ENCODE measurements at places on chromosomes 7 and 10.

DNA sequence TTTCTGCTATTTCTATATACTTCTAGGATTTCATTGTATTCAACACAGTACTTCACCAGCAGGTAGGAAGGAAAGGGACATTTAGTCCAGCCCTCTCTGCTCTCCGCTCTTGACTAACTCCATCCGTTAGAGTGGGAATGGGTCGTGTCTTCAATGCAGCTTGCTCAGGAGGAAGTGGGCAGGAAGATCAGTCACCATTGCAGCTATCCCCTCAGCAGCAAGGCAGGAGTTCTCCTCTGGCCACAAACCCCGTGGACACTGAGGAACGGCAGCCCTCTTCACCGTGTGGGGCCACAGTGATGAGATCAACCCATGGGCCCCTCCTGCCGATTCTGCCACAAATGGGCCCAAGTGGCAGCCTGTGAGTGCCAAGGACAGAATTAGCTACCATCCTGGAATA is 30.2 kb upstream of the IKZF1 start:
- no peak for DNase-seq

DNA sequence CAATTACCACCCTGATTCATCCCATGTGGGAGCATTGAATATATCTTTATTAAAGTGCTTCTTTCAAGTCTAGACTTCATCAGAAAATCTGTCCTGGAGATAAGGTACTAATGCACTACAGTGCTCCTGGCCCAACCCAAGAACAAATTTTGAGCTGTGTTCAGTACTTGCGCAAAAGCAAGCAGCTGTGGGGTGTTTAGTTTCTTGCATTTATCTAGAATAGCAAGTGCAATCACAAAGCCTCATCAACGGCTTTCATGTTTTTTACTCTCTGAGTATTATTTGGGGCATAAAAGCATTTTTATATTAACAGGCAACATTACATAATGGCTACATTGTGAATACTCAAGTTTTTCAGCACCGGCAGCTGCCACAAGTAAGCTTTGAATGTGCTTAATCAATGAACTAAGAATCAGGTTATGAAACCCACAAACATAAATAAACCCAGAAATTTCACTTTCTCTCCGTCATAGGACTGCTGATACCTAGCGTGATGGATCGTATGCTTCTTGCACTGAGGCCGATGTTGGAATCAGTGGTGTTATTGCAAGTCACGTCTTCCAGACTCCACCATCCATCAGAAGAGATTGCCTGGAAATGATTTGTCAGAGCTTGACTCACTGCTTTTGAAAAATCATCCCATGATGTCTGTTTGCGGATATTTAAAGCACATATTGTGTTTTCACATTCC is 113.1 kb downstream of the CTTNBP2 start:
- DNase-seq: peak; percentile 28

DNA sequence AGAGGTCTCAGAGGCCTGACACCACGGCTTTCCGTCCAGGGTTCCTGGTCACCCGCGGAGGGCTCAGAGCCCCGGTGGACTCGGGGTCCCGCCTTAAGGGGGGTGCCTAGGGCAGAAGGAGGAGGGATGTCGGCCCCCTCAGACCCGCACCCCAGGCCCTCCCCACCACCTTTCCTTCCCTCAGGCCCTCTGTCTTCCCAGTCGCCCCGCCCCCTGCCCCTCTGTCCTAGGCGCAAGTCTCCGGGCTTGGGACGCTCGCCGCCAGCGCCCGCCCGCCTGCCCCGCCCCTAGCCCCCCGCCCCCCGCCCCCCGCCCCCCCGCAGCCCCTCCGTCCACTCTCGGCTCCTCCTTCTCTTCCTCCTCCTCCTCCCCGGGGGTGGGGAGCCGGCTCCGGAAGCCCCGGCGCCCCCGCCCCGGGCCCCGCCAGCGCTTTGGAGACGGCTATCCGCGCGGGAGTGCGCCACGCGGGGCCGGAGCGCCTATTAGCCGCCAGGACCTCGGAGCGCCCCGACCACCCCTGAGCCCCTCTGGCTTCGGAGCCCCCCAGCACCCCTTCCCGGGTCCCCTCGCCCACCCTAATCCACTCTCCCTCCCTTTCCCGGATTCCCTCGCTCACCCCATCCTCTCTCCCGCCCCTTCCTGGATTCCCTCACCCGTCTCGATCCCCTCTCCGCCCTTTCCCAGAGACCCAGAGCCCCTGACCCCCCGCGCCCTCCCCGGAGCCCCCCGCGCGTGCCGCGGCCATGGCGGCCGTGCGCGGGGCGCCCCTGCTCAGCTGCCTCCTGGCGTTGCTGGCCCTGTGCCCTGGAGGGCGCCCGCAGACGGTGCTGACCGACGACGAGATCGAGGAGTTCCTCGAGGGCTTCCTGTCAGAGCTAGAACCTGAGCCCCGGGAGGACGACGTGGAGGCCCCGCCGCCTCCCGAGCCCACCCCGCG is at the start of gene AEBP1:
TSS of gene AEBP1 (plus strand) at position 423 of the 937 bp plus-strand sequence. CDS start at position 744, 321 bp downstream.
- peak; percentile 67 for DNase-seq

DNA sequence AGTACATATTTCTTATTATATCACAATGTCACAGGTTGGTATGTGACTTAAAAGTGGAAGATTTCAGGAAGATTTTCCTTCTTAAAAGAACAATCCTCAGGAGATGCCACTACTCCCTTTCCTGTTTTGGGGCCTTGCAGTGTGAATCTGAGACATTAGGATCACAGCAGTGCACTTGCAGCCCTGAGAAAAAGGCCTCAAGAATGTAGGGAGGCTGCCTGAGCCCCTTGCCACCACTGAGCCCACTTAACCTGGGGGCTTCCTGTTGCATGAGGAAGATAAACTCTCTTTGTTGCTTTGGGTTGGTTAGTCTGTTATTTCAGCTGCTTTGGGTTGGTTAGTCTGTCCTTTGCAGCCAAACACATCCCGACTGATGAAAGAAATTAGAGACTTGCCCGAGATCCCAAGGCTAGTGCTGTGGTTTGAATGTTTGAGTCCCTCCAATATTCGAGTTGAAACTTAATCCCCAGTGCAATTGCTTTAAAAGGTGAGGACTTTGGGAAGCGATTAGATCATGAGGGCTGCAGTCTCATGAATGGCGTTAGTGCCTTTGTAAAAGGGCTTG is 151.3 kb upstream of the SP4 start:
- no peak for DNase-seq

DNA sequence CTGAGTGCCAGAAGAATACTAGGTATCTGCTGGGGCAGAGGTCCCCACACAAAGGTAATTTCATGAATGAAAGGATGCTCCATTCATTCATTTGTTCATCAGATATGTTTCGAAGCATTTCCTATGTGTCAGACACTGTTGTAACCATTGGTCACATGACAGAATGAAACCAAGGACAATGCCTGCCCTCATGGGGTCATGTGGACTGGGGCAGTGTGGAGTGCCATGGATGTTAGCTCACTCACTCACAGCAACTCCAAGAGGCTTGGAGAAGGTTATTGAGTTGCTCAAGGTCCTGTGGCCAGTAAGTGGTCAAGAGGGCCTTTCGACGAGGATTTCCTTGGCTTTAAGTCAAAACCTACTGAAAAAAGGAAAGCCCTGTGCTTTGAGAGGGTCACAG is 223.5 kb downstream of the ARHGAP12 start:
- no peak for DNase-seq

GRCh38 chr10:104835422-104835821 is 194.3 kb downstream of the SORCS3 start:
- no peak for DNase-seq

- peak; percentile 28 for DNase-seq
These were observed 23.9 kb downstream of the ST7 start for GRCh38 chr7:116977172-116977571.

- no peak for DNase-seq
These were observed 1.1 kb downstream of the FUOM start for GRCh38 chr10:133356549-133357284.

DNA sequence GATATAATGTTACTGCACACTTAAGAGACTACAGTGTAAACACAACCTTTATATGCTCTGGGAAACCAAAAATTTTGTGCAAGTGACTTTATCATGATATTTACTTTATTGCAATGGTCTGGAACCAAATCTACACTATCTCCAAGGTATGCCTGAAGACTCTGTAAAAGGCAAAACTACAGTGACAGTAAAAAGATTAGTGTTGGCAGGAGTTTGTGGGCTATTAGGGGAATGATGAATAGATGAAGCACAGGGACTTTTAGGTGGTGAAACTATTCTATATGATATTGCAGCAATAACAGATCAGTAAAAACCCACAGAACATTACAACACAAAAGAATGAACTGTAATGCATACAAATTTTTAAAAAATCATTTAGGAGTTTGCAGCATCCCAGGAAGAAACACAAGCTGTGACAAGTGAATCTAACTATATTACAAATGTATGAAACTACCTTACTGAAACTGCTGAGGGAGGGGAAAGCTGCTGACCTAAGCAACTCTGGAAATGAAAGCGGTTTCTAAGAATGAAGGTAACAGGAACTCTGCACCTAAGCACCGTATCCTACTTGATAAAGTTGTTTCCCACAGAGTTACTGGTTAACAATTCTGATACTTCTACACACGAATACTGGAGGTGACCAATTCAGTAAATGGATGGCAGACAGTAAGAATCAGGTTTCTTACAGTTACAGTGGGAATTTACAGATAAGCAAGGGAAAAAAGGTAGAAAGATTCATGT is 82.6 kb downstream of the ATE1 start:
- no peak for DNase-seq

GRCh38 chr10:61398366-61399129 is 54.6 kb downstream of the TMEM26 start:
- no peak for DNase-seq

GRCh38 chr10:82477776-82478175 is 602.8 kb downstream of the NRG3 start:
- DNase-seq: no peak
